ENCODE measurements at places on chromosomes 7 and 10. TPM values are rescaled to one million over a fixed set of nuclear protein-coding genes. Genes with fewer than 3 reads are reported as not detected.

LEP gene
- total RNA-seq = not detected

PLPP4 gene
- total RNA-seq = 1.2 TPM

RAB19 gene
- total RNA-seq = not detected

PNLIPRP3 gene
- 0.17 TPM for total RNA-seq

GCK gene
- 1.5 TPM for total RNA-seq

PLCE1 gene
- 3.5 TPM for total RNA-seq

CLRN3 gene
- total RNA-seq = not detected

GARIN1A gene
- 1.5 TPM for total RNA-seq
